Fibroblast of skin of left quadriceps (primary cell): ENCODE measurements at places on chromosomes 1 and 21.

- no peak for DNase-seq
These were observed 100.6 kb upstream of the RUNX1 start for GRCh38 chr21:35149698-35150097.

DNA sequence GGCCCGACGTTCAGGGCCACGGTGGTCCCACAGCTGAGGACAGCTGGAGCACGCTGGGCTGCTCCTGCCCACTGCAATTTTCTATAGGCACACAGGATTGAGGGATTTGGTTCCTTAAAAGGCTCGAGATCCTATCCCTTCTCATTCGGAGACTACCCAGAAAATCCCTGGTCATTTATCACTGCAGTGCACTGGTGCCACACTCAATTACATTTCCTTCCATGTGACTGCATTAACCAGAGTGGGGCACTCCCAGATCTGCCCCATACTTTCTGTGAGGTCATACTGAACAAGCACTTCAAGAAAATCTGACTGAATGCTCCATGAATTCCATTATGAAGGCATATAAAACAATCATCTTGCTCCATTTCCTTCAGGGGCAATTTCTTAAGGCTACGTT is 49.8 kb upstream of the KCNE1 start:
- no peak for DNase-seq

- DNase-seq = no peak
These were observed 9.8 kb downstream of the LGR6 start for GRCh38 chr1:202203238-202204039.

DNA sequence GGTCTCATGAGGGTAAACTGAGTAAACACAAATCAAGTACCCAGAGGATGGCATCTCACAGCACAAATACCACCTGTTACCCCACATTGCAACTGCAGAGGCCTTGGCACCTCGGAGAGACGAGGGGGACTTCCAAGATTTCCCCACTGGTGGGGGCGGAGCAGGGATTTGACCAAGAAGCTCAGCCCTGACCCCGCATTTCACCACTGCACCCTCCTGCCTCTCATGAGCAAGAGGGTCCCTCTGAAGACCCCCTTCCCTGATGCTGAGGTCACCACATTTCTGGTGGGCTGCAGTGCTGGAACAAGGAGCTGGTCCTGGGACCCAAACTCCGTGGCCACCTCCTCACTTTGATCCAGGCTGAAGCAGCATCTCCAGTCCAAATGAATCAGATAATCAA is 342.4 kb downstream of the NPHP4 start:
- DNase-seq = no peak

GRCh38 chr1:178155481-178156255 is 61.8 kb downstream of the RASAL2 start:
- DNase-seq = no peak

DNA sequence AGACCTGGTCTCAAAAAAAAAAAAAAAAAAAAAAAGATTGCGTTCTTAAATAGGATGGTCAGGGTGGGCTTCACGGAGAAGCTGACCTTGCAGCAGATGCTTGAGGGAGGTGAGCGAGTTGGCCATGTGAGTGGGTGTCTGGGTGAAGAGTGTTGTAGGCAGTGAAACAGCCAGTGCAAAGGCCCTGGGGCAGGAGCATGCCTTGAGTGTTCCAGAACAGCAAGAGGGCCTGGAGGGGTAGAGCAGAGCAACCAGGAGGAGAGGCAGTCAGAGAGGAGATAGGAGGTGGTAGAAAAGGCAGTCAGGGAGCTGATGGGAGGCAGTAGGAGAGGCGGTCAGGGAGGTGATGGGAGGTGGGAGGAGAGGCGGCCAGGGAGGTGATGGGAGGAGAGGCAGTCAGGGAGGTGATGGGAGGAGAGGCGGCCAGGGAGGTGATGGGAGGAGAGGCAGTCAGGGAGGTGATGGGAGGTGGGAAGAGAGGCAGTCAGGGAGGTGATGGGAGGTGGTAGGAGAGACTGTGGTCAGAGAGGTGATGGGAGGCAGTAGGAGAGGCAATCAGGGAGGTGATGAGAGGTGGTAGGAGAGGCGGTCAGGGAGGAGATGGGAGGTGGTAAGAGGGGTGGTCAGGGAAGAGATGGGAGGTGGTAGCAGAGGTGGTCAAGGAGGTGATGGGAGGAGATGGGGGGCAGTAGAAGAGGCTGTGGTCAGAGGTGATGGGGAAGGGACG is 20.2 kb upstream of the PADI6 start:
- no peak for DNase-seq

GRCh38 chr1:54168206-54168965 is 15.6 kb upstream of the CDCP2 start:
- DNase-seq = no peak

- DNase-seq = no peak
These were observed 85.9 kb downstream of the ZNF281 start for GRCh38 chr1:200323856-200324400.

- no peak for DNase-seq
These were observed 103.8 kb downstream of the TNFSF18 start for GRCh38 chr1:172946814-172947507.

- no peak for DNase-seq
These were observed 20.9 kb upstream of the LY9 start for GRCh38 chr1:160774886-160775719.

DNA sequence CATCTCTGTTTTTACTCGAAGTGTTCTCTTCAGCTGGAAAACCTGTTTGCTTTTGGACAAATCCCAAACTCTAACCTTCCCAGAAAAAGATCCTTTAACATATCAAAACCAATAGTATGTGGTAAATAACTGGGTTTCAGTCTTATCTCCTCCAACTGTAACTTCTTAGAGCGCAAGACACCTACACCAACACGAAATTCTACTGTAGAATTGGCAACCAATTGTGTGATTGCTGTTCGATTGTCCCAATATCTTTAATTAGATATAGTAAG is 5.8 kb upstream of the MPZL1 start:
- no peak for DNase-seq

- DNase-seq = no peak
These were observed 36.7 kb upstream of the TMEM222 start for GRCh38 chr1:27285274-27285660.

DNA sequence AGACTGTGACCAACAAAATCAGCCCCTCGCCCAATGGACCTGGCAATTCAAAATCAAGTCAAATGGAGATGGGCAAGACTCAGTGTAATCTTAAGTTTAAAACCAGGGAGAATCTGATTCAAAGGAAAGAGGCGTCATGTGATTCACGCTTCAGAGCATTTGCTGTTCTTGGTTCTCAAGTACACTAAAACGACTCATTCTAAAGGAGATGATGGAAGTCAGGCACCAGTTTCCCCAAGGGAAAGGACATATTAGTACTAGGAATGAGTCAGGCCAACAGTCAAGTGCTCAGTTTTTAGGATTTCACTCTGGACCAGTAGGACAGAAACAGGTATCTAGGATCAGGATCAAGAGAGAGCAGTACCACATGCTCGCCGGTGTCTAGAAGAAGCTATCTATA is 429.6 kb downstream of the PLPP3 start:
- no peak for DNase-seq

- DNase-seq = no peak
These were observed 62.8 kb downstream of the DMRTB1 start for GRCh38 chr1:53521924-53522552.

- DNase-seq = no peak
These were observed 11.5 kb upstream of the ZNF683 start for GRCh38 chr1:26384076-26384475.

DNA sequence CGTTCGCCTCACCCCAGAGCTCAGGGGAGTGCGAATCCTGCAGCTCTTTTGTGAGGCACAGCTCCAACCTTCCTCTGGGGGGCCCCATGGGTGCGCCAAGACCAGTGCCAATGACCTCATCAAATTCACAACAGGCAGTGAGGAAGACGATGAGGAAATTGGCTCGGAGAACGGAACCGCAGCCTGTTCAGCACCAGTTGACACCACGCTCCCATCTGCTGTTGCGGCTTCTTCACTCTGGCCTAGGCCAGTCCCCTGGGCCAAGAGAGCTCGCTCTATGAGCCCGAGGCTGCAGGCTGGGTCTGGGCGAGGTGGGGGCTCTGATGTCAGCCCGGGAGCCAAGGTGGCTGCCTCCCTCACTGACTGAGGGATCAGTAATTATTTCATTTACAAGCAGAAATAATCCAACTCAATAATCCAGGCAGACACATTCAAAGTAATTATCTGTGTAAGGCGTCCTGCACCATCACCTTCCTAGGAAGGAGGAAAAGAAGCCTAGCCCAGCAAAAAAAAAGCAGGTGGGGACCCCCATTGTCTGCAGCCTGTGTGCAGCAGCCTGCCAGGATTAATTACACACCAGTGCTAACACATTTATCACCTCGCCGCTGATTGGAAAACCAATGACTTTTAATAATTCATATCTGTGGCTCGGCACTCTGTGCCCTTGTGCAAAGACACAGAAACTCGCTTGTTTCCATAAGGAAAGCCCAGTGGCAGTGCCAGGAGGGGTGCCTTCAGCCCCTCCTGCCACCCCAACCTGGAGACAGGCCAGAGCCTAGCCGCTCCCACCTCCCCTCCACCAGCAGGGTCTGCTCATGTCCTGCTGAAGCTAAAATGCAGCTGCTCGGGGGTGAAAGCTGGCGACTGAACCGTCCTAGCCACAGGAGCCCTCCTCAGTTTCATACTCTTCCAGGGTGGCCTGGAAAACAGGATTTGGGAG is 1.9 kb downstream of the PLEKHA6 start:
- no peak for DNase-seq

DNA sequence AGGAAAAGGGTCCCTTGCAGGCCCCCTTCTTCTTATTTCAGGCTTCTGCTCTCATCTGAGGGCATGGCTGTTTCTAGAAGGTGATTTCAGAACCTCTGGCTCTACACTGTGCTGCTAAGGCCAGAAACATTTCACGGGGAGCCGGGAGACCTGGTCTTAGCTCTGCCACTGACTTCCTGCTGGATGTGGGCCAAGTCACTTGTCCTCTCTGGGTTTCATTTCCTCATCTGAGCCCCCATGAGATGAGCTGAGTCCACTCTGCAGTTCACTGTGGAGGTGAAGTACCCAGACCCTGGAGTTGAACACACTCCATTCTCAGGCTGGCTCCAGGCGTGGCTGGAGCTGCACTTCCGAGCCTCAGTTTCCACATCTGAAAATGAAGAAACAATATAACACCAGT is 2.1 kb downstream of the PADI1 start:
- no peak for DNase-seq
